AG09319 (cell line): ENCODE measurements at places on chromosomes 1 and 21.

- no peak for DNase-seq
These were observed 492.2 kb upstream of the DAB1 start for GRCh38 chr1:57916041-57916440.

GRCh38 chr1:156641761-156642264 is at the start of gene BCAN:
BCAN (plus strand) TSS chr1:156642117; CDS start chr1:156646055, 3,938 bp downstream.
- DNase-seq = no peak

DNA sequence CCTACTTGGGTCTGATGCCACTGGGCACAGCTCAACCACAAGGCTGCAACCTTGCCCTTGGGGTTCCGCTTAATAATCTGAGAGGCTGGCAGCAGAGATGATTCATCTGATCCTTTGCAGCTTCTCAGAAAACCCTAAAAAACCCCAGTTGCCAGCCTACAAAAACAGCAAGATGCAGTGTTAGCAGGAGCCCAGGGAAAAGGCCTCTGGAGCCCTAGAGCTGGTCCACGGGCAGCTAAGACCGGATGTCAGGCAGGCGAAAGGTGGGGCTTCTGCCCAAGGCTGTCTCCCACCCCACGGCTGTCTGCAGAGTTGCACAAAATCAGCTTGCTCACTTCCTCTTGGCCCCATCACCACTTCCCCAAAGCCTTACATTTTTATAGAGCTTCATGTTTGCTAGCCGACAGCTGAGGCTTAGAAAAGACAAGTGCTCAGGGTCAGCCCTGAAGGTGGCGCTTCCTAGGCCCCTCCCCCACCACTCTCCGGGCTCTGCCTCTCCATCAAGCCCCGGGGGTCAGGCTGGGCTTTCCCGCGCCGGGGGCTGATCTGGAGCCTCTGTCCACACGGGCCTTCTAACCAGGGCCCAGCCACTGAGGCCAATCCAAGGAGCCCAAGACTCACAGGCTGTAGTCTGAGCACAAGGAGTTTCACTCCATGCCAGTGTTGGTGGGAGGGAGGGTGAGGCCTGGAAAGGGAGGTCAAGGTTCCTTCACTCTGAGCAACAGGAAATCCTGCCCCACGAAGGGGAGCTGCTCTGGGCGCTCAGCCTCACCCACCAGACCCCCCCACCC is 4.2 kb upstream of the ADORA3 start:
- DNase-seq = no peak

DNA sequence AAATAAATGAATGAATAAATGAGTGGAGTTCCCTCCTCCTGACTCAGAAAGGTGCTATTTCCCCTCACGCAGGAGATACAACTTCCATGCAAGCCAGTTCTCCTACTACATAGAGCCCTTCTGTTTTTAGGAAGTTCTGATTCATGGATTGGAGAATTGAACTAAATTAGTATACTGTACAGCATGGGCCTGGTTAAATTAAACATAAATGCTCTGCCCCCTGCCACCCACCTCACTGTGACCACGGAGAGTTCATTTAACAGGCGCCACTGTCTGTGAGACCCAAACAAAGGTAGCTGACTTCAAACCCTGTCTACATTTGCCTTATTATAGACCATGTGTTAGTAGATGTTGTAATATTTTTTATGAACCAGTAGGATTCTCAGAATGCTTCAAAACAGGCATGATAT is 9.1 kb upstream of the IRF2BP2 start:
- no peak for DNase-seq

DNA sequence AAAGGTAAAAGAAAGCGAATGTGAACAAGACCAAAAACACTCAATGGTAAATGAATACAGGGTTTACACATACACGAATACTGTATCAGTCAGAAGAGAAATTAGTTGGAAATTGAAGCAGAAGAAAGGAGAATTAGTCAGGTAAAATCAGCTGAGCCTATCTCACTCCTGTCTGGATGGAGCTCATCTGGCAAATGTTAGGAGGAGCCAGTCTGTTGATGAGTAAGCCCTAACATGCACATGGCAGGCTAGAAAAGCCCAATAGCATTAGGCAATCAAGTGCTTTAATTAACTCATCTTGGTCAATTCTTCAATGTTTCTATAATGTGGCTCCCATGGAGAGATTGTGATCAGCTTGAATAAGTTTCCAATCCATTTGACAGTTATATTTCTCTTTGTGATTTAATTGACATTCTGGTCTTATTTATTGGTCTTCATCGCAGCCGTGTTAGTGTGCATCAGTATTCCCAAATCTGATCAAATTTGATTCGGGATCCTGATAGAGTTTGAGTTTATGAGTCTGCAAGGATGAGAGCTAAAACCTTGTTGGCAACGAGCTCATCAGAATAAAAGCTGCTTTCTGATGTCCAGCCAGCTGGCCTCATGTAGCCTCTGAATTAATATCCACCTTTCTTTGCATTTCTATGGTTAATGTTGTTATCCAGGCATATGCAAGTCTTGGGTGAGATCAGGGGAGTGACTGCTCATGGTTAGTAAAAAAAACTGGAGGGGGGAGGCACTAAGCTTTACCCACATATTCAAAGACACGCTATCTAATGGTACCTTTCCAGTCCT is 22.1 kb upstream of the KCNA10 start:
- DNase-seq = no peak
